Activated CD4-positive, alpha-beta T cell treated with anti-CD3 and anti-CD28 coated beads for 4 hours (primary cell): ENCODE measurements at places on chromosomes 3 and 15.

GRCh38 chr3:195889870-195890295 is 18.5 kb downstream of the TNK2 start:
- DNase-seq: no peak

- DNase-seq: no peak
These were observed 6.6 kb upstream of the TEX9 start for GRCh38 chr15:56358604-56359003.

- no peak for DNase-seq
These were observed 73.3 kb downstream of the UACA start for GRCh38 chr15:70690021-70690420.

DNA sequence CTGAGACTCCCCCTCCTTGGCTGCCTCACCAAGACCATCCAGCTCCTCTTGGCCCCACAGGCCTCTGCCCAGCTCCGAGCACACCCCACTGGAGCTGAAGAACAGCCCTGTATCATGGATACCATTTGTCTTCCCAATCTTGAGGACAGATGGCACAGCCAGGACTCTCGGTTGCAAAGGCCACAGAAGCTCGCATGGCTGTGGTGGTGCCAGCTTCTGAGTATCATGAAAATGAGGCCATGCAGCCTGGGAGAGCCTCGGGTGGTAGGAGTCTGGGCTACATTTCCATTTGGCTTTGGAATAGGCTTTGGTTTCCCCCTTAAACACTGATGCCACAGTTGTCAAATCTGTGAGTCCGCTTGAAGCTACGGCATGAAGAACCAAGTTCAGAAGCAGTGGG is 106.6 kb downstream of the SEMA5B start:
- no peak for DNase-seq

- no peak for DNase-seq
These were observed 95.0 kb upstream of the NMNAT3 start for GRCh38 chr3:139772539-139773500.

DNA sequence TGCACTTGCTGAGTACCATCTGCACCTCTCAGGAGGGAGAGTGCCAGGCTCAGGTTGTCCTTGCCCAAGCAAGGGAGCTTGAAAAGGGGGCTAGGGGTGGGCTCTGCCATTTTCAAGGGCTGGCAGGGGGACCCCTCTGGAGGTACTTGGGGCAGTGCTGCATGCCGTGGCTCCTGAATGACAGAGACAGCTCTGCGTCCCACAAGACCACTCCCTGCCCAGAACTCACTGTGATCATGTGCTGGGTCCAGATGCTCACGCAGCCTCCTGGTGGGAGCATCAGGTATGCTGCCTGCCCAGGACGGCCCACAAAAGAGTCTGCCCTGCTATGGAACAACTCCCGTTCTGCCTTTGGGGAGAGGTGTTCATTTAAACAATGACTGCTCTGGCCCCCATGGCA is 165.2 kb downstream of the GOLGA6L4 start:
- no peak for DNase-seq

DNA sequence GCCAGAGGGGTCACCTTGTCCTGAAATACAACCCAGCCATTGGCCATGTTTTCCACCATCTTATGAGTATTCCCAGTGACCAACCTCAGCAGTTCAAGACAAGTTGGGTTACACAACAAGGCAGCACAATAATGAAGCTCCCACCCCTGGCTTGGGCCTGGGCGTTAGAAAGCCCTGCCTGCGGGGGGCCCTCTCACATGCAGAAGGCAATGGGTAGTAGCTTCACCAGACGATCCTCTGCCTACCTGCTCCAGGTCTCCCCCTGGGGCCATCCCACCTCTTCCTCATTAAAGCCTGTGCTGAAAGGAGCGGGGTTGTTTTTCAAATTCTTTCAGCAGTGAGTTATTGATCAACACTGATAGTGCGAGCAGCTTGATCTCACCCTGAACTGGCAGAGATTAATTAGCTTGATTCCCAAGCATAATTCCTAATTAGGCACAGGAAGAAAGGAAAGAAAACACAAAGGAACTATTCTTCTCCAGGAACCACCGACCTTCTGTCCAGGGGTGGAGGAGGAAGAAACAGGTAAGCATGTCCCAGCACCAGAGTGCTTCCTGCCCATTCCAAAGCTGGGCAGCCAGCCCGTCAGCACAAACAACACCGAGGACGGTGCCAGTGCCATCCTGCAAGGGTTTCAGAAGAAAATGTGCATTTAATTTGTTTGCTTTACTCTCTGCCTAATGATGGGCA is 79.7 kb upstream of the CGNL1 start:
- no peak for DNase-seq

DNA sequence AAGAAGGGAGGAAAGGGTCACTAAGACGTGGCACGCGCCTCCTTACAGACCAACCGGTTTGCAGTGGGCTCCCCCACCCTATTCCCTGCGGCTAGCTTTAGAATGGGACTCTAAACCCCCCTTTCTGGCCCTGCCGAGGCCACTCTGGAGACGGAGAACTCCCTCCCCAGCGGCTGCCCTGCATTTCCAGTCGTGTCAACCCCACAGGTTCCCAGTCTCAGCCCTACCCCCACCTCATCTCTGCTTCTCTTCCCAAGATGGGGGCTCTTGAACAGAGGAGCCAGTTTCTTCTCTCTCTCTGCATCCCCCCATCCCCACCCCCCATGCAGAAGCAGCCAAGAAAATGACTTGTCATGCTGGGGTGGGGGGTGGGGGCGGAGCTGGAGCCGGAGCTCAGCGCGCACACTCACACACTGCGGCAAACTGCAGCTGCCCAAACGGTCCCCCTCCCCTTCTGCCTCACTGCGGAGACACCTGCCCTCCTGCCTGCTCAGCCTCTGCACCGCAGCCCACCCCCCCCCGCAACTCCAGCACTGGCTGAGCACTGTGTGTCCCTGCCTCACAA is 871 bp downstream of the MAP1A start:
- DNase-seq: no peak

- DNase-seq: no peak
These were observed 38.8 kb downstream of the CHP1 start for GRCh38 chr15:41269887-41270286.

- no peak for DNase-seq
These were observed 75.4 kb upstream of the ABHD17C start for GRCh38 chr15:80619680-80620079.

GRCh38 chr15:41955807-41956525 is 16.4 kb downstream of the EHD4 start:
- DNase-seq: no peak

DNA sequence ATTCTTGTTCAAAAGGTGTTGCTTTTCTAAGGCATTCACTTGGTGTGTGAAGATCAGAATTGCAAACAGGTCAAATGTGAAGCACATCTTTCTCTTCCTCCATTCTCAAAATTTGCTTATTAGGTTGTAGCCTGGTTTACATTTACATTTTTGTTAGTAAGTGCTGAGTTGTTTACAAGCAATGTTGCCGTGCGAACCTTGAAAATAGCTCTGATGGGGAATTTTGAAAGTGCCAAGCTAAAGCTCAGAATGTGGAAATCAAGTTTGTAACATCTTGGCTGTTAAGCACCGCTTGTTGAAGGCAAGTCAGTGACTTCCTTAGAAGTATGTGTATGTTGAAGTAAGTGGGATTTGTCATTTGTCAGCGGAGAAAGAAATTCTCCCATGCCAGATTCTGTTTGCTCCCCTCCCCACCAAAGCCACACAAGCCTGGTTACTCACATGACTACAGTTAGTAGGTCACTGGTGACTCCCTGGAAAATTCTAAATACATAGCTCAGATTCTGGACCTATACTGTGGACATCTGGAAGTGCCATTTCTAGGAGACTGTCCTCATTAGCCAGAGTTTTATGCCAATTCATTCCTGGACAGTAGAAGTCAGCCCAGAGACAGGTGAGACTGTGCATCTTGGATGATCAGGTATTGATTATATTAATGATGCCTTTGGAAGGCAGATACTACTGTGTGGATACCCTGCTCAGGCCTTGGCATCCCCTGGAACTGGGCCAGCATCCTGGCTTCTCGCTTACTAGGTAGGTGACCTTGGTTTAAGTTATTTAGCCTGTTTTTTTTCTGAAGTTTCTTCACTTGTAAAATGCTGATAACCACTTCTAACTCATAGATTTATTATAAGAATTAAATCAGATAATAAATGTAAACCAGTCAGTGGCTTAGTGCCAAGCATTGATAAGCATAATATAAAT is 390.6 kb upstream of the SEMA6D start:
- no peak for DNase-seq

DNA sequence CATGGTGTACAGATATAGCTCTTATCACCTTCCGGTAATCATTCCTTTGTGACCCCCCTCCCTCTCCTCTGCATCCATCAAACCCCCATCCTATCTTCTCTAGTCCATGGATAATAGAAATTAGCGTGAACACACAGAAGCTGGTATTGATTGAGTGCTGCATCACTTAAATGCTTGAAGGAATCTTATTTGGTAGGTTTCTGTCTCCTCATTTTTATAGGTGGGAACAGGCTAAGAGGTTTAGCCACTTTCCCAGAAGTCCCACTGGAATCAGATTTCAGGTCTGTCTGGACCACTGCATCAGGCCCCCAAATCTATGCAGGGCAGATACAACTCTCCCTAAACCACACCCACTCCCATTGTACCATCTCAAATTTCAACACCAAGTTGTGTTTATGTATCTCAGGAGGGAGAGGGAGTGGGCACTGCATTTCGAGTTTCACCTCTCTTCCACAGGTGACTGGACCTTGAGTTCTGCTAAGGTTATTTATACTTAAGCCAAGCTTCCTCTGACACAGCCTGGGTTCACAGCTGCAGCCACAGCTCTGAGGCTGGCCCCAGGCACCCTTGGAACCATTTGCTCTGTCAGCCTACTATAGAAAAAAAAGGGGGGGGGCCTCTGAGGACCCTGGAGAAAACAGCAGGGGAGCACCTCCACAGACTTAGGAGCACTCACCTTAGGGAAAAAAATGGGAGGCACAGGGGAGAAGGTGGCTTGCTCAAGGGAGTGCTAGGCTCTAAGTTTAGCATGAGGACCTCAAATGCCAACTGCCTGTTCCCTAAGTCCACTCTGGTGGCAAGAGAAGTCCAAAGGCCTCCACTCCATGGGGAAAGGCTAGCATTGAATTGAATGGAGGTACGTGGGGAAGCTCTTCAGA is 2.1 kb upstream of the NMB start:
- DNase-seq: no peak

DNA sequence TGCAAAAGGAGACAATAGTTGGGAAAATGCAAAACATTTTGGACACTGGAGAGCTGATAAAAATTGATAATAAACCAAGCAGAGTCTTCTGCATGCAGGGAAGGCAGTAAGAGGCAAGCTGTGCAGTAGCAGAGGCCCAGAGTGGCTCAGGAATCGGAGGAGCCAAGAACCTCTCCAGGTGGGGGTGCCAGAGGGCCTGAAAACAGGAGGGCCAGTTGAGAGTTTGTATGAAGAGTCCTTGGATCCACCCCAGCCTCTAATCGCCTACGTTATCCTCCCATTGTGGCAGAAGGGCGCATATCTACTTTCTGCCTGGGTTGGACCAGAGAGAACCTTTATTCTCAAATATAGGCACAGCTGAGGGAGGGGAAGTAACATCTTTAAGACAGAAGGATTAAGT is 48.9 kb upstream of the RBP1 start:
- no peak for DNase-seq
